ENCODE measurements at places on chromosomes 6 and 20. TPM values are rescaled to one million over a fixed set of nuclear protein-coding genes. Genes with fewer than 3 reads are reported as not detected.

TBPL1 gene
- polyA plus RNA-seq, result 72.6 TPM

DNA sequence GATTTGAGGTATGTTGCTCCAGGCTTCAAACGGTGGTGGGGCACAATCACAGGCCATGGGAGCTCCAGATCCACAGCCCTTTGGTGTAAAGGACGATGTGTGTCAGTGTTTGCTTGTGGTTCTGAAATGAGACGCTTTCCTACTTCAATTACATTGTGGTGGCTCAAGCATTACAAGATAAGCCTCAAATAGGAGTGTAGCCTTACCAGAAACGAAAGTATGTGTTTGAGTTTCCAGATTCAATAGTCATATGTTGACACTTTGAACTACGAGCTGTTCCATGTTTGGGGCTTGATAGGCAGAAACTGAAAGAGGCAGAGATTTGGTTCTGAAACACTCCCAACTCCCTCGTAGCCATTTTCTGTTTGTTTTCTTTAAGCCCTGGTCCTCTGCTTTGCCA is 187.1 kb downstream of the MYLK4 start:
- no peak for DNase-seq

DNA sequence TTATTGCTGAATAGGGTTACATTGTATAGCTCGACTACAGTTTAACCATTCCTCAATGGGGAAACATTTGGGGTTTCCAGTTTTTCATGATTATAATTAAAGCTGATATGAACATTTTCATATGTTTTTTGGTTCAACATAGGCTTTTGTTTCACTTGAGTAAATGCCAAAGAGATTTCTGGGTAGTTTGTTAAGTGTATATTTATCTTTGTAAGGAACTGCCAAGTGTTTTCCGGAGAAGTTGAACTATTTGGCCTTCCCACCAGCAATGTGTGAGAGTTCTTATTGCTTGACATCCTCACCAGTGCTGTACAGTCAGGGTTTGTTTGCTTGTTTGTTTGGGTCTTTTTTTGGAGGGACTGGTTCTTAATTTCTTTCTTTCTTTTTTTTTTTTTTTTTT is 83.7 kb upstream of the RALY start:
- no peak for DNase-seq

- DNase-seq, result no peak
Observed at GRCh38 chr6:140048202-140048790, 673.8 kb upstream of the CITED2 start.

- DNase-seq, result no peak
Observed at GRCh38 chr6:37711331-37712241, 13.9 kb upstream of the MDGA1 start.

DNA sequence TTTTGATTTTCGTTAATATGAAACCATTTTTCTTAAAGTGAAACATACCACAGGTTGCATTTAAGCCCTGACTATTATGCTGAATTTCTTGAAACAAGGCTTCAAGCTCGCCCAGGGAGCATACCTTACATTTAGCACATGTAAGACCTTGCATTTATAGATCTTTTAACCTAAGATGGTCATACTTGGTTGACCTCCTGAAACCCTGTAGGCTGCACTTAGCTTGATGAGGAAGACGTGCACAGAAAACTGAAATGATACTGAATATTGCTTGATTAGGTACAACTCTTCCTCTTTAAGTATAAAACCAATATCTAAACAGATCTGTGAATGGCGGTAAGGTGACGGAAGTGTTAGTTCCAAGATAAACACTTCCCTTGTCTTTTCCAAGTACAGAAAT is 82.2 kb downstream of the CTNNBL1 start:
- no peak for DNase-seq

DNA sequence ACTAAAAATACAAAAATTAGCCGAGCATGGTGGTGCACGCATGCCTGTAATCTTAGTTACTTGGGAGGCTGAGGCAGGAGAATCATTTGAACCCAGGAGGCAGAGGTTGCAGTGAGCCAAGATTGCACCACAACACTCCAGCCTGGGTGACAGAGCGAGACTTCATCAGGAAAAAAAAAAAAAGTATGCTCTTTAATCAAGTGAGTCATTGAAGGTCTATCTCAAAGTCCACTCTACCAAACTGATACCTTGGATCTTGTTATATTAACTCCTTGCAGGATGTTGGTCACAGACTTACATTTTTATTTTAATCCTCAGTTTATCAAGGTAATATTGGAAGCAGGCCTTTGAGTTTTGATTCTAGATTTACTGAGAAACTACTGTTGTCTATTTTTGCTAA is 348.7 kb downstream of the COL12A1 start:
- no peak for DNase-seq

All from spinal cord (tissue), 10 donors.